Panc1 (cell line): ENCODE measurements at places on chromosomes 7 and 10. TPM values are rescaled to one million over a fixed set of nuclear protein-coding genes. Genes with fewer than 3 reads are reported as not detected.

GRCh38 chr10:51397695-51398094, 301.7 kb downstream of the CSTF2T start:
- no peak for DNase-seq

DNA sequence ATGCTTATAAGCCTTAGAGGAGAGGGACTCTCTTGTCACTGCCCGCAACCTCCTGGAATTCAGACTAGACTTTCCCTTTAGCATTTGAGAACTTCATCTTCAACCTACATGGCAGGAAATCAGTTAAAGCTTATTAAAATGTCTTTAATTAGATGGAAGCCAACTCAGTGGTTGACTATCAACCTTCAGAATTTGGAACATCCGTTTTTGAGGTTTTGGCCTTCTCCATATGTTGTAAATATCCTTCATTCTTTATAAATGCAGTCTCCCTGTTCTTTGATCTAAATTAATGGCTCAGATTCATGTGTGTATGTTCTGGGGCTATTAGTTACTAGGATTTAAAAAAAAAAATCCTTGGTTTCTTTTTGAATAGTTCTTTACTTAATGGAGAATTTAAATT, 85.0 kb downstream of the ANKRD61 start:
- DNase-seq = no peak

DNA sequence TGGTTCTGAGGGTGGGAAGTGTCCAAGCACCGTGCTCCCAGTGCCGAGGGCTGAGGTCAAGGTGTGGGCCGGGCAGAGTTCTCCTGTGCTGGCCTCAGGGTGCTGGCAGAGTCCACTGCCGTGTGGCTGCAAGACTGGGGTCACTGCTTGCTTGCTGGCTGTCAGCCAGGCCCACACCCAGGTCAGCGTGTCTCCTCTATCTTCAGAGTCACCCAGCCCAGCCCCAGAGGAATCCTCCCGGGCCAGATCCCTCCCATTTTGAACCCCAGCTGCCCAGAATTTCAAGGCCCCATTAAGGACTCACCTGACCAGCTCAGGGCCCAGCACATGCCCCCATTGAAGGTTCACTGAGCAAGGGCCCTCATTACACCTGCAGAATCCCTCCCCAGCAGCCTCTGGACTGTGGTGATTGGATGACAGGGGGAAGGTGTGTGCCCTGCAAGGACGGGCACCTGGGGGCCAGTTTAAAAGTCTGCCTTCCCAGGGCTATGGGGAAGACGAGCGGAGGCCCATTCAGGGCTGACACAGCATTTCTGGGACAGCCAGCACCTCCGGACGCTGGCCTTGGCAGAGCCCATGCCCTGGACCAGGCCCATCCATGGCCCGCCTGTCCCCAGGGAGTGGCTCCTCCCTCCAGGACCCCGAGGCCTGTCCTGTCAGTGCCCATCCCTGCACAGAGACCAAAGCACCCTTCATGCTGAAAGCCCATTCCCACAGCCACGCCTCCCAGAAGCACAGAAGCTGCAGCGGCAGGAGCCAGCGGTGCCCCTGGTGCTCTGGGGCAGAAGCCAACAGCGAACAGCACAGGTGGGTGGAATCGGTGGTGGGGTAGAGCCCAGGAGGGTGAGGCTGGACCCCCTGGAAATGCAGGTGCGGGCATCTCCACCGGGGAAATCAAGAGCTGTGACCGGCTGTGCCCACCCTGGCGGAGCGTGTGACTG, 45.1 kb upstream of the PPP2R2D start:
- no peak for DNase-seq

ITPRID1 gene
- not detected for total RNA-seq

GRCh38 chr7:1242606-1243289, 10.1 kb downstream of the UNCX start:
- no peak for DNase-seq

GRCh38 chr10:42768581-42769152, 13.9 kb upstream of the BMS1 start:
- no peak for DNase-seq
